ENCODE measurements at places on chromosomes 1 and 21.

- no peak for DNase-seq
These were observed 55.6 kb downstream of the TNR start for GRCh38 chr1:175687622-175688415.

DNA sequence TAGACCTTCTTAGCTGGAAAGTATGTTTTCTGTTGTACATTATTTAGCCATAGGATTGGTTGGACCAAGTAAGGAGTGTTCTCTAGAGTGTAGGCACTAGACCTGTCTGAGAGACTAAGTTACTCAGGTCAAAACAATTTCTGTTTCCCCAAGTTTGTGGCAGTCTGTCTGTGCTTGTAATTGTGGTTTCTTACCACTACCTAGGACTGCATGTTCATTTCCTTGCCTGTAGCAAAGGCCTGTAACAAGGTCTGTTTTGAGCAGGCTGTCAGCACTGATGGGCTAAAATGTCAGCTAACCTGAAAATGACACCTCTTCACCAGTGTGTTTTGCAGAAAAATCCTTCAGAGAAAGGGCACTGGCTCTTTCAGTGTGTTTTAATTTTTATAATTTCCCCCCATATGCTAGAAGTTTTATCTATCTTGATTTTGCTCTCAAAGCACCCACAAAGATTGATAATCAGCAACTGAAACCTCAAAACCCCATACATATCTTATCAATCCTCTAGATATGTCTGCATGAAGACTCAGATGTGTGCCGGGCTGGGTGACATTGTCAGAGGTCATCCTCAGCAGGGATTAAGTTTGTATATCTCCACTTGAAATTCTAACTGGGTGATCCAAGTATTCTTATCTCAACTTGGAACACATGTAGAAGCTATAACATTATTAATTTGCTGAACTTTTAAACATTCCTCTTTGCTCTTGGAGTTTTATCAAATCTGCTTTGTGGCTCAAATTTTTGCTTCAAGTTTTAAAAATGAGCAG lies 50.7 kb upstream of the ST6GALNAC3 start:
- no peak for DNase-seq

GRCh38 chr1:146029117-146029516 lies 7.6 kb upstream of the HJV start:
- DNase-seq = no peak

DNA sequence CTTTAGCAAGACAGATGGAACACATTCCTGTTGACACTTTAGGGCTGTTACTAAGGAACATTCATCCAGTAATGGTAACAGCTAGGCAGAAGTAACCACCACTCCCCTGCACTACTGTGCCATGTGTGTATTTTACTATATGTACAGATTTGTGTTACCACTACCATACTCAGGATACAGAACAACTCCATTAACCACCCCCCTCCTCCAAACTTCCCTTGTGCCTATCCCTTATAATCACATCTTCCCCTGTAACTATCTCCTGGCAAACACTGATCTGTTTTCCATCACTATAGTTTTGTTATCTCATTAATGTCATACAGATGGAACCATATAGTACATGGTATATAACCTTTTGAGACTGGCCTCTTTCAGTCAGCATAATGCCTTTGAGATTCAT lies 3.9 kb upstream of the POU2F1 start:
- DNase-seq = no peak

GRCh38 chr1:183834568-183834967 lies 29.6 kb downstream of the RGL1 start:
- DNase-seq = no peak

DNA sequence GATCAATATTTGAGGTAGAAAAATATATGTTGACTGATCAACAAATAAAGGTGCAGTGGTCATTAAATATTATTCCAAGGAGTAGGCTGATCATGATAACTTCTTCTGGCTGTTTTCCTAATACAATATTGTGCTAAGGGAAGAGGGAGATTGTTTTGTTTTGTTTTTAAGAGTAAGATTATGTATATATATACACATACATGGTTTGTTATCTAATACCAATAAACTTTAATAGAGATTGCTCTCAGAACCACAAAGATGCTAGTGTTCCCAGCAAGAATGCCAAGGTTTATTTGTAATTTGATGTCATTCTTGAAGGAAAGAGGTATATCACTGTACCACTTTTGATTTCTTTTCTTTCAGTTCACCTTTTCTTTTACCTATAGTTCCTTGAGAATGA lies 10.1 kb downstream of the CLCA2 start:
- no peak for DNase-seq

- DNase-seq = no peak
These were observed 290.0 kb downstream of the SETD4 start for GRCh38 chr21:35770101-35770945.

GRCh38 chr1:60697204-60697994 lies 385.0 kb upstream of the NFIA start:
- no peak for DNase-seq

GRCh38 chr1:233496993-233497392 lies 116.9 kb upstream of the KCNK1 start:
- no peak for DNase-seq

- peak; percentile 100 for DNase-seq
These were observed 79.1 kb downstream of the NDUFS5 start for GRCh38 chr1:39105061-39105840.

- no peak for DNase-seq
These were observed 5.8 kb downstream of the SELP start for GRCh38 chr1:169624122-169624521.

DNA sequence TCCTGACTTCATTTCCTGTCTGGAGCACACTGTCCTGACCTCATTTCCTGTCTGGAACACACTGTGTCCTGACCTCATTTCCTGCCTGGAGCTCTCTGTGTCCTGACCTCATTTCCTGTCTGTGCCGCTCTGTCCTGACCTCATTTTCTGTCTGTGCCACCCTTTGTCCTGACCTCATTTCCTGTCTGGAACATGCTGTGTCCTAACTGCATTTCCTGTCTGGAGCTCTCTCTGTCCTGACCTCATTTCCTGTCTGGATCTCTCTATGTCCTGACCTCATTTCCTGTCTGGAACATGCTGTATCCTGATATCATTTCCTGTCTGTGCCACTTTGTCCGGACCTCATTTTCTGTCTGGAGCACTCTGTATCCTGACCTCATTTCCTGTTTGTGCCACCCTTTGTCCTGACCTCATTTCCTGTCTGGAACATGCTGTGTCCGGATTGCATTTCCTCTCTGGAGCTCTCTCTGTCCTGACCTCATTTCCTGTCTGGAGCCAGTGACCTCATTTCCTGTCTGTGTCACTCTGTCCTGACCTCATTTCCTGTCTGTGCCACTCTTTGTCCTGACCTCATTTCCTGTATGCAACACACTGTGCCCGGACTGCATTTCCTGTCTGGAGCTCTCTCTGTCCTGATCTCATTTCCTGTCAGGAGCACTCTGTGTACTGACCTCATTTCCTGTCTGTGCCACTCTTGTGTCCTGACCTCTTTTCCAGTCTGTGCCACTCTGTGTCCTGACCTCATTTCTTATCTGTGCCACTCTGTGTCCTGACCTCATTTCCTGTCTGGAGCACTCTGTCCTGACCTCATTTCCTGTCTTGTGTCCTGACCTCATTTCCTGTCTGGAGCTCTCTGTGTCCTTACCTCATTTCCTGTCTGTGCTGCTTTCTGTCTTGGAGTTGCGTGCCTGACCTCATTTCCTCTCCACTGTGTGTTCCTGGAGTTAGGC lies 27.6 kb downstream of the SKI start:
- peak; percentile 76 for DNase-seq

GRCh38 chr1:198234520-198235251 lies 77.9 kb downstream of the NEK7 start:
- DNase-seq = no peak

GRCh38 chr1:193555662-193556441 lies 369.4 kb upstream of the B3GALT2 start:
- no peak for DNase-seq

DNA sequence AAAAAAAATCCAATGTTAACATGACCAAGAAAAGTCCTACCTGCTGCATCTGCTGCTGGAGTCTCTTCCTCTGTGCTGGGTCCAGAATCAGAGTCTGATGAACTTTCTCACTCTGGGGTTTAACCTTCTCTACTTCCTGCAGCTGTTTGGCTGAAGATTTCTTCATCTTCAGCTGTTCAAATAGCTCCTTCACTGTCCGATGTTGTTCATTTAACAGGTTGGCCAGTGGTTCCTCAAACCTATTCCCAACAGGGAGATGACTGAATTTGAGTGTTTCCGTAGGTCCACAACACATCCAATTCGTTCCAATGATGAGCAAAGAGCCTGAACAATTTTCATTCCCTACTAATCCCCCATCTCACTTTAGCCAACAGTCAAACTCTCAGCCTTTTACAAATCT lies 79.4 kb downstream of the GON4L start:
- no peak for DNase-seq

Measured in NCI-H510A treated with DMSO at 0.1 percent for 48 hours (cell line).